ENCODE measurements at places on chromosomes 12 and 14.
A peak's percentile ranks its signal among the peaks of the same experiment; 100 is the strongest.

DNA sequence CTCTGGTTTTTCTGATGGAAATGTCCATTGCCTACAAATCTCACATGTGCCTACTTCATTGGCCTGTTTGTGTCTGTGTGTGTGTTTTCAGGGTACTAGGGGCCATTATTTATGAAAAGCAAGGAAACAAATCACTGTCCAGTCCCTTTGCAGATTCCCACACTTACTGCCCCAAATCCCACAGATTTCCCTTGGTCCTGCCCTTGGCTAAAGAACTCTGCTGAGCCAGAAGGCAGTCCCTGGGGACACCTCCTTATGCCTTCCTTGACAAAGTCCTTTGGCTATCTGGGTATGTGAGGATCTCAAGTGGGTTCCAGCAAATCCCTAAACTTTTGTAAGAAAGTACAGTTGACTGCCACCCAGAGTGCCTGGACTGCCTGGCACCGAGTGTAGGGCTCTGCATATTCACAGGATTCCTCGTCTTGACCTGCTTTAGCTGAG lies 388.1 kb downstream of the BCAT1 start:
- DNase-seq = peak; percentile 62

- peak; percentile 24 for DNase-seq
Measured at GRCh38 chr12:94186278-94187241, 38.2 kb downstream of the PLXNC1 start.

- DNase-seq = no peak
Measured at GRCh38 chr12:65857840-65858239, 33.6 kb downstream of the HMGA2 start.

GRCh38 chr12:109557805-109558204 lies 15.5 kb downstream of the MMAB start:
- no peak for DNase-seq

DNA sequence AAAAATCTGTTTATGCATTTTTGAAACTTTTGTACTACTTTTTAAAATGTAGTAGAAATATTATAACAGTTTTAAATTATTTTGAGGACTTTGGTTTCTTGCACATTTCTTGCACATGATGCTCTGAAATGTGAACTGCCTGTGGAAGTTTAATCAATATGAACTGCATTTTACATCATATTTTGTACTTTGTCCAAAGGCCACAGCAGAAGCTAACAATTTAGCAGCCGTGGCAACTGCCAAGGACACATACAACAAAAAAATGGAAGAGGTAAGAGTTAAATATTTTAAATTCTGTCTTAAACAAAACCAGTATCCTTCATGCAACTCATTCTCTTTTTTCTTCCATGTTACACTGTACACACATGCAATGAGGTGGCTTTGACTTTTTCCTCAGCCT lies 45.1 kb downstream of the SAV1 start:
- DNase-seq = no peak

- no peak for DNase-seq
Measured at GRCh38 chr12:51216642-51217041, 1.2 kb downstream of the POU6F1 start.

- DNase-seq = no peak
Measured at GRCh38 chr12:18970603-18971002, 158.9 kb upstream of the PLEKHA5 start.

- DNase-seq = peak; percentile 51
Measured at GRCh38 chr12:93572712-93573551, 457 bp downstream of the SOCS2 start.

DNA sequence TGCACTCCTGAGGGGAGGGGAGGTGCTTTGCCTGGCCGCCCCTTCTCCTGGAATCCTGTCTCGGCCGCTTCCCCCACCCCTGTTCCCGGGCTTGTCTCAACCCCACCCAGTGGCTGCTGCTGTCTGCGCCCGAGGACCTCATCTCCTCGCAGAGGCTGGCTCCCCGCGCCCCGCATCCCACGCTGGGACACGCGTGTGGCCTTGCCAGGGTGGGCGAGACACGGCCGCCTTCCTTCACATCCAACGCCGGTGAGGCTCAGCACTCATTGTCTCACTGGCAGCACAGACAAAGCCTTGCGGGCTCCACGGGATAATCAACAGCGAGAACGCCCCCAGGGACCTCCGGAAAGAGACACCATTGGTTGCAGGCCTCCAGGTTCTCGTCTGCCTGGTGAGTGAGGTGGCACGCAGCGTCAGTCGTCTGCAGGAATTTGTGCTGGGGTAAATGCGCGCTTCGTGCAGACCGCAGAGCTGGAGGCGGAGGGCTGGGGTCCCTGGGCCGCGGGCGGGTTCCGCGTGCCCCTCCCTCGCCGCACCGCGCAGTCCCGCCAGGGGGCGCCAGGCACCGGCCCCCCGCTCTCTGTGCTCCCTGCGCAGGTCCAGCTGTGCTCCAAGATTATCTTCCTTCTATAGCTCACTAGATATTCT lies 26.8 kb downstream of the CCDC177 start:
- DNase-seq = peak; percentile 22

- no peak for DNase-seq
Measured at GRCh38 chr12:26750531-26751175, 82.3 kb downstream of the ITPR2 start.

DNA sequence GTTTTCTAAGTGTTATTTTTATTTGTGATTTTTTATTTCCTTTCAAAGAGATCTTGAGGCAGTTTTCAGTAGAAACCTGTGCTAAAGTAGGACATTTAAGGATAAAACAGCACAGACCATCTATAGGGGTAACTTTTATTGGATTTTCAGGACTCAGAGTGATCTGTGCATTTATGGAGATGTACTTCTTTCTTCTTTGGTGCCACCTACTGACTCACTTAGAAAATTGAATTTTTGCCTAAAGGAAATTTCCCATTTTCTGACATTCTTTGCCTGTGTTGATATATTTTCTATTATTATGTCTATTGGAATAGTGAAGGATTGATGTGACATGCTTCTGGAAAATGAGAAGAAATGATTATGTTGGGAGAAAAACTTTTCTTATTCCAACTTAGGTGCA lies 113.0 kb downstream of the UNC79 start:
- DNase-seq = peak; percentile 34

GRCh38 chr12:4874671-4875070 lies 35.0 kb upstream of the KCNA1 start:
- DNase-seq = no peak

GRCh38 chr12:74722709-74723108 lies 185.1 kb downstream of the ATXN7L3B start:
- DNase-seq = no peak

DNA sequence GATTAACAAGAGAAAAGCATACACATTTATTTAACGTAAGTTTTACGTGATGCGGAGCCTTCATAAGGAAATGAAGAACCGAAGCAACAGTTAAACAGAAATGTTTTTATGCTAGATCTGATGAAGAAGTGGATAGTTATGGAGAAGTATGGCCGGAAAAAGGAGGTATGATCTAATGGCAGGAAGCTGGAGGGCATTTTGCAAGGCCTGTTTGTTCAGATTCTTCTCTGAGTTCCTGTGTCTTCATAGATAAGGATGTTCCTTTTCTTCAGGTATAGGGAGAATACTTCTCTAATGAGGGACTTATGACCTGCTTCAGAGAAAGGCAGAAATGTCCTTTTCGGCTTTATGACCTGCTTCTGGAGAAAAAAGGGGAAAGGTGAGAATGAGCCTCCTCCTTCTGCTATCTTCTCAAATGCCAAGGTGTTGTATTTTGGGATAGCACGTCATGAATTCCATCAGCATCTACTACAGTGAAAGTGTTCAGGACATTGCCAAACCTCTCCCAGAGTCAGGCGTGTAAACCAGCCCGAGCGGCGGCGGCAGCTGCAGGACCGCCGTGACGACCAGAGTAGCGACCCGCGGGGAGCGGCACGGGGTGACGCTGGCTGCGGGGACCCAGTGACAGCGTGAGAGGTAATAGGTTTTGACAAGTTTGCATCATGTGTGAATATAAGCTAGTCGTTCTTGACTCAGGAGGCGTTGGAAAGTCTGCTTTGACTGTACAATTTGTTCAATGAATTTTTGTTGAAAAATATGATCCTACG lies 33.7 kb upstream of the SGPP1 start:
- DNase-seq = no peak

DNA sequence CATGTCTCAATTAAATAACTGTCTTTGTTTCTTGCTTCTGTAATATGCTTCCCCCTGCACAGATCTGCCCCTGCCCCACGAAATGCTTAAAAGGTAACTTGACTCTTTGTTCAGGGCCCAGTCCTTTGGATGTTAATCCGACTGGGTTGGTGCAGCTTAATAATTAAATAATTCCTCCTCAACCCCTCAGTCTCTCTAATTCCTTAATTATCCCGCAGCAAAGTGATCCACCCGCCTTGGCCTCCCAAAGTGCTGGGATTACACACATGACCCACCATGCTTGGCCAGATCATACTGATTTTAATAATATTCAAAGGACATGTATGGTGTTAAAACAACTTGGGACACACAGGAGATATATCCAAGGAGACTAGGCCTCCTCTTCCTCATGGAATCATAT lies 18.2 kb upstream of the ANAPC7 start:
- no peak for DNase-seq

- no peak for DNase-seq
Measured at GRCh38 chr12:26939953-26940352, 1.7 kb downstream of the FGFR1OP2 start.

DNA sequence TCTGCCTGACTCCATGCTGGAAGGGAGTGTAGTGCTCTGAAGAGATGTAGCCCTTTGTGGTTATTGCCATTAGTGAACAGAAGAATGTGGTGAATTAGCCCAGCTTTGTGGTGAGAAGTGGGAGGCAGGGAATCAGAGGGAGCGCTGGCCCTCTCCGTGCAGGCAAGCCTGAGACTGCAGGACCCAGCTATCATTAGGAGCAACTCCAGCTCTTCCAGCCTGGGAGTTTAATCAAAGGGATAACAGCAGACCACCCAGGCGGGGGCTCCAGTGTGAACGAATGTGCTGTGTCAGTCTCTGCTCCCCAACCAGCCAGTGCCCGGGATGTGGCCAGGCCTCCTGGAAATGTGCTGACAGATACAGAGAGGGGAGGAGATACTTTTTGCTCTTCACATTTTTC lies 142.7 kb downstream of the TTLL5 start:
- no peak for DNase-seq

DNA sequence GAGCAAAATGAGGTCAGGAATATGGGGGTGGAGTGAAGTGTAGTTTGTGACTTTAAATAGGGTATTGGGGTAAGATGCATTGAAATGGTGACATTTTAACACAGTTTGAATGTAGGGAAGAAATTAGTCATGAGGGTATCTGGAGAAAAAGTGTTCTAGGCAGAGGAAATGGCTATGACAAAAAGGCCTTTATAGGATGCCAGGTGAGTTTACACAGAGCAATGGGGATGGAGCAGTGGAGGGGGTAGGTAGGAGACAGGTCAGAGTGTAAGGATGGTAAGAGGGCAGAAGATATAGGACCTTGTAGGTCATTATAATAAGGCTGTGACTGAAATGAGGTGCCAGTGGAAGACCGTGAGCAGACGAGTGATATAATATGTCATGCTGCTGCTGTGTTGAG lies 30.4 kb downstream of the HEATR5A start:
- no peak for DNase-seq

- DNase-seq = no peak
Measured at GRCh38 chr14:97299661-97300060, 502.5 kb downstream of the VRK1 start.

- DNase-seq = no peak
Measured at GRCh38 chr12:111635524-111635923, 36.4 kb upstream of the ATXN2 start.

- DNase-seq = no peak
Measured at GRCh38 chr12:60269611-60270269, 673.9 kb downstream of the SLC16A7 start.

GRCh38 chr12:101931498-101932326 lies 54.3 kb downstream of the DRAM1 start:
- DNase-seq = no peak

GRCh38 chr12:16163146-16163545 lies 114.3 kb downstream of the SLC15A5 start:
- no peak for DNase-seq

GRCh38 chr12:82694970-82695369 lies 8.3 kb downstream of the TMTC2 start:
- no peak for DNase-seq

DNA sequence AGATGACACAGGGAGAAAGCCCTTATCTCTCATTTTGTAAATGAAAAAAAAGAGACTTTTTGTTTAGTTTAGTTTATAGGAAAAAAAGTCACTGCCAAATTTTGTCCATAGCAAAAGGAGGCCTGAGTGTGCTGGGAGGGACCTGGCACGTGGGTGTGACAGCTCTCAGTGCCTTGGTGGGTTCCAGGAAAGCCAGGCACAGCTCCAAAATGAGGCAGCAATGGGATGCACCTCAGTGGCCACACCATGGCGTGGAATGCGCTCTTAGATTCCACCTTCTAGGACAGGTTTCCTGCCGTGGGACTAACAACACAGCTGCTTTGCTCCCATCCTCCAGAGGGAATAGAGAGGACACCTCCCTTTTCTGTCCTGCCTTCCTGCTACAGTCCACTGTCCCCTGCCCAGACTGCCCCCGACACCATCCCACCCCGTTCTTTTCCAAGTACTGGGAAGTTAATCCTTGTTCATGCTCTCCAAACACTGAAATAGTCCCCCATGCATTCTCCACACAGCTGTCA lies 207.6 kb downstream of the EMP1 start:
- DNase-seq = no peak

- DNase-seq = no peak
Measured at GRCh38 chr12:118617611-118618450, 241.5 kb downstream of the SUDS3 start.

GRCh38 chr14:75390183-75390582 lies 37.6 kb upstream of the JDP2 start:
- no peak for DNase-seq

DNA sequence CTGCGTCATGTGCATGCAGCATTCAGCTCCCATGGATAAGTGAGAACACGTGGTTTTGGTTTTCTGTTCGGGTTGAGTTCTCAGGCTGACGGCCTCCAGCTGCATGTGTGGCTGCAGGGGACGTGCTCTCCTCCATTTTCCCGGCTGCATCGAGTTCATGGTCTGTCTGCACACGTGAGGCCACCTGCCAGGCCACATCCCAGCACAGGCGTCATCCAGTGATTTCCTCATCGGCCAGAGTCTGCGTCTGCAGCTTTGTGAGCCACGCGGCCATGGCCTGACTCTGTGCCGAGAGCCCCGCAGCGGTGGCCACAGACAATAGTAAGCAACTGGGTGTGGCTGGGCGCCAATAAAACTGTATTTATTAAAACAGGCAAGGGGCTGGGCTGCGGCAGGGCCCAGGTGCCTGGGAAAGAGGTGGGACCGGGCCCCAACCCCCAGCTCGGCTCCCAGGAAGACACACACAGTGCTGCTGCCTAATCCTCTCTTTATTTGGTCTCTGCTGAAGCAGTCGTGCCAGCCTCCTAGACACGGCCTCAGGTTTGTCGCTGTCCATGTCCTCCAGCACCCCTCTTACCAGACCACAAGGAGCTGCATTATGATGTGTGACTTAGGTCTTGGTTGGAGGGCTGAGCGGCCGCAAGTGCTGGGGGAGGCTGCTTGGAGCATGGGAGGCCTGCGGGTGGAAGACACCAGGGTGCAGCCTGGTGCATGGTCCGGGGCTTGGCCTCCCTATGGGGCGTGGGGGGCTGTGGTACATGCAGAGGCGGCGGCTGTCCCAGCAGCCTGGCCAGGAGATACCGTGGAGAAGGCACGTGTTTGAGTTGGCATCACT lies 52.0 kb downstream of the NOC4L start:
- no peak for DNase-seq

Measured in mesenchymal stem cell (in vitro differentiated cells and primary cell).